Activated CD4-positive, alpha-beta memory T cell treated with anti-CD3 and anti-CD28 coated beads, Interleukin-2, amount 10 ng/mL, durations not matched to agents 7 days and 5 days (primary cell): ENCODE measurements at places on chromosomes 4 and X. TPM values are rescaled to one million over a fixed set of nuclear protein-coding genes. Genes with fewer than 3 reads are reported as not detected.

DNA sequence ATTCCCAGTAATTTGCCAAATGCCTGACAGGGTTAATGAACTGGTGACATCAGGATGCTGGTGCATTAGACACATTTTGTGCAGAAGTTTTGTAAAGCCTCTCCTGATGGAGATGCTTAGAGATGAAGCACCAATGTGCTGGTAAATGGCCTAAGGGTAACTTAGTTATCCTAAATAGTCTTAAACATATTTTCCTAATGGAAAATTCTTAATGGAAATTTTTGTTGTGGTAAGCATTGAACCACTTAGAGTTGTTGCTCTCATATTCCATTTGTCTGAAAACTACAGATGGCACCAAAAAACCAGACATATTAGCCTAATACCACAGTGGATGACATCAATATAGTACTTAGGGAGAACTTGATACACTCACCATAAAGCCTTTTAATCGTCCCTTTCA lies 154.5 kb upstream of the ANK2 start:
- DNase-seq, result no peak

- no peak for DNase-seq
Observed at GRCh38 chr4:172793565-172794306, 374.9 kb upstream of the GALNT7 start.

DNA sequence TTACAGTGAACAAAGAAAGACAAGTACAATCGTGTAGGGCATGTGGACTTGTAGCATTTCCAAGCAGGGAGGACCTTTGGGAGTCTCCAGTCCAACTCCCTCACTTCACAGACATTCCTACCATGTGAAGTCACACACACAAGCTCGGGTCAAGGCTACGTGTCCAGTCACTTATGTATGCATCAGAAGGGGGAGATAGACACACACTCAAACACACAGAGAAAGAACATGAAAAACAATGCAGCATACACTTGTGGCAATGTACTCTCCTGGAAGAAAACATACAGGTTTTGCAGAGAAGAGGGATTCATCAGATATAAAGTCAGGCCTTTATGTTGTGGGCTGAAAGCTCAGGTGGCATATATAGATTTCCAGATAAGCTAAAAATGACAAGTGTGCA lies 136.1 kb upstream of the MID1 start:
- DNase-seq, result no peak

DNA sequence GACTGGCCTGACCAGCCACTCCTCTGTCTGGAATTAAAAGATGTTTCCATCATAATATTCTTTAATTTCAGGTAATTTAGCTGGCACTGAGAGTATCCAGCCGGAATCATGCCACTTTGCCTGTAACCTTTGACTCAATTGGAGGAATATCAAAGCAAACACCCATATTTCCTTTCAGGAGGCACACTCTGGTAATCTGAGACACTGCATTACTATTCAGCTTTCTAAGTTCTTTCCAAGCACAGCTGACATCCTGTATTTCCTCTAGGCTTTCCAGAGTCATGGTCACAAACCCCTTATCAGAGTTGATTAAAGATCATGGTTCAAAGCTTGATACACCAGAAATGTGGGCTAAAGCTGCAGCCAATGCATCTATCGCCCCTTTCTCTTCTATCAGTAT lies 29.3 kb downstream of the INTS12 start:
- DNase-seq, result no peak

DNA sequence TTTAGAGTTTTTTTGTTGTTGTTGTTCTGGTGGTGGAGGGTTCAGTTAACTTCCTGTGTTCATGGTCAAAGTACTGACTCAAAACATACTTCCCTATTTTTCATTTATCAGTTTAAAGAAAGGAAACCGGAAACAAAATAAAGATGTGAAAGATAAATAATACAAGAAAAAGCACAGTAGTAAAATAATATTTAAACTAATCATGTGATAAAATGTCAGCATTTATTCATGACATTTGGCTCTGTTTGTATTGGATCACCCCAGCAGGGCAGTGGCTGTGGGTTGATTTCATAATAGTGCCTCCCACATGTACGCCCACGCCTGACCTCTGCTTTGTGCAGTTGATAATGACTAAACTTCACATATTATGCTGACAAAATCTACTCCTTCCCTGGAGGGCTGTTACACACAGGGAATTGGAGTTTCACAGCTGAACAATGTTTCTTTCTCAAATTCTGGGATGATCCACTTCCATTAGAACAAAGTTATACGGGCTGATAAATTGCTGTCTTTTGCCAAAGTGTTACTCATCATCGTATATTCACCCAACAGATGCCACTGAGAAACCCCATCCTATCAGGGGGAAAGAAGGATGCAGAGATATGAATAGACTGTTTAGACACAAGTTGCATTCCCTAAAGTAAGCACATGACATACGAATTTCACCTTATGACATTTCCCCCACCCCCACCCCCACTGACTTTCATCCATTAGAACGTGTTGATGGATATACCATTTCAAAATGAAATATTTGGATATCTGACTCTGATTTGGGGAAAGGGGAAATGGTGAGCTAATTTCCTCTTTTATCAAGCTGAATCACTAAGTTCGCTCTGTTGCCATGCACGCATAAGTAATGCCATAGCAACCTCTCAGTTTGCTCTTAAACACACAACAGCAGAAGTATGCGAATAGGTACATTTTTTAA lies 48.3 kb downstream of the AMELX start:
- DNase-seq, result no peak

DNA sequence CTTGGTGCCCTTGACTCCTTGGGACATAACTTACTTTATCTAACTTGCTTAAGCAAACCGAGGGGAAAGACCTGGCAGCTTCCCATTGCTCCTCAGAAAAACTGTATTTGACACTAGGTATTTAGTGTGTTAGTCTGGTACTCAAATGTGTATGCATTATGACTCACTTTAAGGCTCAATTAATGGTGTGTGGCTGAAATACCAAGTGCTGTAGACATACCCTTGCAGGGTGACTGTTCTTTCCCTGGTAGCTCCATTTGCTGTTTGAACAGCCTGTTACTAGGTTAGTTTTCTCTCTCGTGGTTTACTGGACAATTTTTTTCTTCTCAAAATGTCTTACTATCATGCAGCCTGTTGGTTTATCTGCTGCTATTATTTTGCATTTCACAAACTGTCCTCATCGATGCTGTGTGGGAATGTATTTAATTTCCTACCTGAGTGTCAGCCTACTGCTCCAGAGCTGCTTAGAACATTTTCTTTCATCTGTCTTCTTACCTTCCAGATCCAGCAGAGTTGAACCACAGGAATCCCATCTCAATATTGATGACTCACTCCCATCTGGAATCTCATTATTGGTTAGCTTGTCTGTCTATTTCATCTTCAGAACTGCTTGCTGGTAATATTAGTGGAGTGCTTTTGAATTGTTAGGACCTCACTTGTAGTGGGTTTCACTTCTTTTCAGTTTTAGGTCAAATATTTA lies 158.0 kb upstream of the FAT1 start:
- DNase-seq, result no peak

- no peak for DNase-seq
Observed at GRCh38 chrX:50613846-50614245, 143.2 kb upstream of the DGKK start.

DNA sequence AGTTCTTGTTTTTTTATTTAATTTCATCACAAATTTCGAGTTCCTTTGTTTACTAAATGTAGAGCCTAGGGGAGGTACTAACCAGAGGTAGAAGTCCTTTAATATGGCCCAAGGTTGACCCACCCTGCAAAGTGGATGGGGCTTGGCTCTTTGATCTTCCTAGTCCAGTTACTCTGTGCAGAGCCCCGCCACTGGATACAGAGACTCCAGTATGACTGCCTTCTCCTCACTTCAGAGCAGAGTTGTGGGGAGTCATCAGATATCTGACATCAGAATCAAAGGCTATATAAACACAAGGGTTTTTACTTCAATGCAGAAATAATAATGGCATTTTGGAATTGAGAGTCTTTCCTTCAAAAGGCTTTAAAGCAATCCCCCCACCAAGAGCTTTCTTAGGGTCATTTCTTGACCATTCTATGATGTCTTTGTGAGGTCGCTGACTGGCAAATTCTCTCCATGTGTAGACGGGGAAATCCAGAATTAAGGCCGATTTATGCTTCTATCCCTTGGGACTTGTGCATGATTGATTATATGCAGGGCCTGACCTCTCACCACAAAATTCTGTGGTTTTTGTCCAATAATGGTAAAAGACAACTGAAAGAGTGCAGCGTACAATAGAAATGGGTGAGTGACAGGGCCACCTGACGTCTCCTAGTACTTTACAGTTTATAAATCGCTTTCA lies 88.3 kb upstream of the CITED1 start:
- no peak for DNase-seq

DNA sequence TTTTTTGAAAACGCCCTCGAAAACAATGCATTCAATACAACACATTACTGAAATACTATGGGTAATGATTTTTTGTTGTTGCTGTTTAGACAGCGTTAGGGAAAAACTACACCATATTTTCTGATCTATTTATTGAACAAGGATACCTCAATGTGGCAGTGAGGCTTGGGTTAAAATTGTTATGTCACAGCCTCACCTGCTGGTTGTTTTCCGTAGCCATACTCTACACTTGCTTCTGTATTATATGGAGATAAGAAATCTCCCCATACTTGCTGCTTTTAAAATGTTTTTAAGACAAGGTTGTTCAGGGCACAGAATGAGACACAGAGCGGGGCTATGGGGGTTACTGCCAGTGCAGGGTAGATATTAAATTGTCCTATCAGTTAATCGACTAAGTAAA lies 221.6 kb upstream of the FTHL17 start:
- no peak for DNase-seq

GRCh38 chr4:113446019-113446418 lies 315.5 kb downstream of the CAMK2D start:
- DNase-seq, result no peak

DNA sequence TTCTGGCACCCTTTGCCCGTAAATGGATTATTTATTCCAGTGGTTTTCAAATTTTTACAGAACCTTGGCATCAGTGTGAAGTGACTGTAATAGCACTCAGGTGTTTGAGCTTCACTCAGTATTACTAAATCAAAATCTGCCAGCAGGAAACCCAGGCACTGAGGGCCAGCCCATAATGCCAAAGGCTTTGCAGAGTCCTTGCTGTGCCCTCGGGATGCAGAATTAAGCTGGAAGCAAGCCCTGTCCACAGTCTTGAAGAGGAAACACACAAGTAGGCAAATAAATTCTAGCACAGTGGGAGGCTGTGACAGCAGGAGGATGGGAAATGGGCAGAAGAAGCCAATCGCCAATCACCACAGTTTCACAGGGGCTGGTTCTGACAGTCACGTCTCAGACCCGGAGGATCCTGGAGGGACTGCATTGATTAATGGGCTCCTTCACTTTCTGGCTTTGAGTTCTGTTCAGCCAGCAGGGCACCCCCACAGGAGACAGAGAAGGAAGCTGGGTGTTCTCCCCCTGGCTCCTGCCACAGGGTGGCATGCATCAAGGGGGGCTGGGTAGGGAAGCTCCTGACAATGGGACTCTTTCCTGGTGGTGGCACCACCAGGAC lies 138.8 kb downstream of the MTNR1A start:
- no peak for DNase-seq

- no peak for DNase-seq
Observed at GRCh38 chr4:40016007-40016406, 38.3 kb upstream of the PDS5A start.

GRCh38 chr4:16692961-16693506 lies 205.4 kb downstream of the LDB2 start:
- DNase-seq, result no peak

- no peak for DNase-seq
Observed at GRCh38 chr4:19054916-19055315, 1033.4 kb upstream of the LCORL start.

DNA sequence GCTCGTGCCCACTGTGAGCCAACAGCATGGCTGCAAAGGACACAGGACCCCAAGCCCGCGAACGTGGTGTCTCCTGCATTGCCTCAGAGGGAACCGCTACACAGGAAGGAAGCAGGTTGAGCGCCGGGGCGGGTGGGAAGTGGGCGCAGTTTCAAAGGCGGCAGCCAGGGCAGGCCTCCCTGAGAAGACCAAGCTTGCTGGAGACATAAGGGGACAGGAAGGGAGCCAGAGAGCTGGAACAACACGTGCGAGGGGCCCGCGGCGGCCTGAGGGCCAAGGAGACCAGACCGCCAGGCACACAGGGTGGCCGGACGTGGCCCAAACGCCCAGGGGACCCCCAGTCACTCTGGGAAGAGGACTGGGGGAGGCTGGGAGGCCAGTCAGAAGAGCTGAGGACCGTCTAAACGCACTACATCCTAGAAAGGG lies 32.0 kb downstream of the CTBP1 start:
- DNase-seq, result peak; percentile 81

DNA sequence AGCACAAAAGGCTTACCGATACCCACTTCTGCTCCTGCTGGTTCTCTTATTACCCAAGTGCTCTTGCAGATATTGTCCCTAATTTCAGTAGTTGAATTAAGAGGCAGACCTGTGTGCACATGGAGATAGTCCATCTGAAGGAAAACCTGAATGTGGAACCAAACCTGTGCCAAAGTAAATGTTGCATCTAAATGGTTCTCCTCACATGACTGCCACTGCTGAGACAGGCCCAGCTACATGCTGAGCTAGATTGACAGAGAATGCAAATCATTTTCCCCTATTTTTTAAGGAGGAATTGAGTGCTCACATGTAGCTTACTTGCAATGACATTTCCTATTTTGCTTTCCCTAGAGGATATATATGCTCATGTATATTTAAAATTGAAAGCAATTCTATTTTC lies 609.1 kb upstream of the TECRL start:
- DNase-seq, result no peak

GRCh38 chr4:143185253-143186107 lies 763 bp downstream of the USP38 start:
- no peak for DNase-seq

- no peak for DNase-seq
Observed at GRCh38 chrX:83077606-83078005, 430.5 kb upstream of the POU3F4 start.

DNA sequence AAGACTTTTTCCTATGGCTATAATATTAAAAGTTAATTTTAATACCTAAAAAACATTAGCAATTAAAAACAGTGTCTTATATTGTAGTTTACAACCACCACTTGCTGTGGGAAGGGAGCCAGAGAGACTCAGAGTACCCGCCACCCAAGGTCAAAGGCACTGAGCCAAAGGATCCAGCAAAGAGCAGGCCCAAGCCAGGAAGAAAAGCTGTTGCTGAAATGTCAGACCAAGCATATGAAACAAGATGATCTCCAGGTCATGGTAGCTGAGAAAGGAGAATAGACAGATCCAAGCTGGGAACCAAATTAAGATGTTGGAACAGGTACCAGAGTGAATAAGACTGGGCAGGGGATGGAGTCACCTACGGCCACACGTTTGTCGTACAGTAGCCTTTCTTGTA lies 18.8 kb upstream of the ATOH1 start:
- no peak for DNase-seq

The TACC3 gene
- 213 TPM for total RNA-seq

The SPANXA1 gene
- total RNA-seq, result not detected

The STS gene
- 1.3 TPM for total RNA-seq

The PRR32 gene
- not detected for total RNA-seq

The HSFX4 gene
- not detected for total RNA-seq

The SNCA gene
- 11.6 TPM for total RNA-seq

The GAGE12F gene
- not detected for total RNA-seq

The SLC49A3 gene
- 0.40 TPM for total RNA-seq

The ARAF gene
- total RNA-seq, result 75.4 TPM
